G401 (cell line): ENCODE measurements at places on chromosomes 4 and X. TPM values are rescaled to one million over a fixed set of nuclear protein-coding genes. Genes with fewer than 3 reads are reported as not detected.

Gene PDCL2
- not detected in 2 replicates for total RNA-seq

Gene PALLD
- total RNA-seq, result 0.51 TPM in 1 of 2 replicates, not detected in the other

Gene SERPINA7
- total RNA-seq, result not detected in 2 replicates

Gene GPR119
- not detected in 2 replicates for total RNA-seq

Gene LDOC1
- total RNA-seq, result not detected in 2 replicates

Gene CWH43
- not detected in 2 replicates for total RNA-seq

Gene GPR173
- total RNA-seq, result not detected in 2 replicates

Gene SRPX2
- 11.3 and 13.4 TPM in 2 replicates for total RNA-seq

Gene GPAT3
- total RNA-seq, result 2.5 and 7.8 TPM in 2 replicates

Gene SORBS2
- 16.3 and 39.7 TPM in 2 replicates for total RNA-seq

Gene OTUD6A
- not detected in 2 replicates for total RNA-seq

Gene SCRG1
- total RNA-seq, result not detected in 2 replicates

Gene ADH1C
- not detected in 2 replicates for total RNA-seq

Gene MAGEB17
- not detected in 2 replicates for total RNA-seq

Gene ARR3
- total RNA-seq, result not detected in 2 replicates

Gene PDGFRA
- 3.4 and 5.0 TPM in 2 replicates for total RNA-seq

Gene IL1RAPL2
- not detected in 2 replicates for total RNA-seq
